ENCODE measurements at places on chromosomes 7 and 10. TPM values are rescaled to one million over a fixed set of nuclear protein-coding genes. Genes with fewer than 3 reads are reported as not detected.

- H3K4me1 ChIP-seq = no peaks in the 10 kb centered on the region
- no peak for DNase-seq
- H3K27ac ChIP-seq = no peak overlapping the region
- no peaks in the 10 kb centered on the region for H3K27me3 ChIP-seq
- no peaks in the 10 kb centered on the region for H3K36me3 ChIP-seq
- H3K4me3 ChIP-seq = no peak overlapping the region
Observed at GRCh38 chr10:118729641-118730258, 25.0 kb downstream of the CACUL1 start.

GRCh38 chr7:133481676-133482075 is 228.8 kb downstream of the EXOC4 start:
- no peaks in the 10 kb centered on the region for H3K36me3 ChIP-seq
- H3K27me3 ChIP-seq = no peaks in the 10 kb centered on the region
- H3K4me1 ChIP-seq = no peaks in the 10 kb centered on the region
- no peak overlapping the region for H3K4me3 ChIP-seq

DNA sequence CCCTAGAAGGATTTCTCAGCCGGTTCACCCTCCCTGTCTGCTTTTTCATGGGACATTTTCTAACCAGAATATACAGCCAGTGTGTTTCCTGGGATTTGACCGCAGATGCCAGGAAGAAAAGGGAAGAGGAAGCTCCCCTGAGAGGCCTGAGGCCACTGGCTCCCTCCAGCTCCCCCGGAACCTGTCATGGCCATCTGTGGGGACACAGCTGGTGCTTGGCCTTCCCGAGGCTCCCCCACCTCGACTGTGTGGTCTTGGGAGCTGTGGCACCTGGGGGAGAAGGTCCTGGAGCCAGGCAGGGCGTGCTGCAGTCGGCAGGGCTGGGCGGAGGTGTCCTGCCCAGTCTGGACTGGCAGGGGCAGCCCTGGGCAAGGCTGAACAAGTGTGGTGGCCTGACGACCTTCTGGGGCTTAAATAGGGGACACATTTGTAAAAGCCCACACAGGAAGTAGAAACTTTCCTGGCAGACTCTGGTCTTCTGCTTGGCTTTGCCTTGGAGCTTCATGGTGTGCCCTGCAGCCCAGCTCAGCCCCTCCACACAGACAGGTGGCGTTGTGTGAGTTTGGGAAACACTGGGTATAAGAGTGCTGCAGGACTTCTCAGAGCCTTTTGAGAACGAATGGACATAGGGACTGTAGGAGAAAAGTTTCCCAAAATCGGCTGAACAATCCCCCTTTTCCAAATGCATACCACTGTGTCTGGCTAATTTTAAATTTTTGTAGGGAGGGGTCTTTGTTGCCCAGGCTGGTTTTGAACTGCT is 6.8 kb downstream of the BRI3 start:
- DNase-seq = no peak
- H3K36me3 ChIP-seq = no peaks in the 10 kb centered on the region
- no peak overlapping the region for H3K4me3 ChIP-seq

DNA sequence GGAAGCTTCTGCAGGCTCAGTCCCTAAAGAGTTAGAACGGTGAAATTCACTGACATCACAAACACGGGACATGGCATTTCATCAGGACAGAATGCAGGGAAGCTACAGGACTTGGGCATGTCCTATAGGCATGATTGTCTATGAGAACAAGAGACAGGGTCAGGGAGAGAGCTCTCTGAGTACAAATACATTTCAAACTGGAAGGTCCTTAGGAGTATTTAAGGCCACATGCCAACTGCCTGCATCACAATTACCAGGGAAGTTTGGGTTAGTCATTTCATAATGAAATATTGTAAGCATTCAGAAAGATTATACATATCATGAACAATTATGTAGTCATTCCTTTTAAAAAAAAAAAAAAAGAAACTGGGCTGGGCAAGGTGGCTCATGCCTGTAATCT is 71.3 kb downstream of the CREB3L2 start:
- no peak for DNase-seq
- no peaks in the 10 kb centered on the region for H3K36me3 ChIP-seq
- H3K27me3 ChIP-seq = no peaks in the 10 kb centered on the region
- no peak overlapping the region for H3K27ac ChIP-seq
- no peaks in the 10 kb centered on the region for H3K4me1 ChIP-seq

DNA sequence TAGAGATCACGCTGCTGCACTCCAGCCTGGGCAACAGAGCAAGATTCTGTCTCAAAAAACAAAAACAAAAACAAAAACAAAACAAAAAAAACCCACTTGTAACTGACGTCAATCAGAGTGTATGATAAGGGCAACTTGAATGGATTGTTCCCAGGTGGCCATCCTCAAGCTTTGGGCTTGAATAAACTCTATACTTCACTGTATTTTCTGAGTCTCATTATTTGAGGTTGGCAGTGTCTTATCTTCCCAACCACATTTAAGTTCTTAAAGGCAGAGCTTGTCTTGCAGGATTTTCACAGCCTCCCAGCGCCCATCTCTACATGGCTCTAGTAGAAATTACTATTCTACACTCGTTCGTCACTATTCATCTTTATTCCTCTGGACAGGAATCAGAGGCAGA is 5.1 kb upstream of the OAT start:
- no peak overlapping the region for H3K27ac ChIP-seq
- H3K4me3 ChIP-seq = no peak overlapping the region
- DNase-seq = no peak

GRCh38 chr10:63206997-63207811 is 74.1 kb downstream of the NRBF2 start:
- no peak for DNase-seq
- peaks cover 37% of the 10 kb centered on the region for H3K4me1 ChIP-seq
- no peak overlapping the region for H3K4me3 ChIP-seq
- peak overlapping the region; percentile 70 for H3K27ac ChIP-seq
- H3K36me3 ChIP-seq = peaks cover 4% of the 10 kb centered on the region

DNA sequence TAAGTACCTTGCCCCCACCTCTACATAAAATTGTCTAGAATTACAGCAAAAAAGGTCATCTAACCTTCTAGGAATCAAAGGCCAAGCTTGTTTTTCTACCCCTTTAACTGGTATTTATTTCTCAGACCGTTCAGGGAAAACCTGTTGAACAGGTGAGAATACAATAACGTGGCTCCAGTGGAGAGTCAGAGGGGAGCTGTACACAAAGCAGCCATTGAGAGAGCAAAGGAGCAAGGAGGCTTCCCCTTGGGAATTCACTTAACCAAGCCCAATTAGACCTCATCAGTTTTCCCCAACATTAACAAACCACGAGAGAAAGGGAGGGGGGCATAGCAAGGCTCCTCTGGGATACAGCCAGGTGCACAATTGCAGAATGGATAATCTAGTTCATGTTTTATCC is 101.9 kb downstream of the ELMO1 start:
- peak; percentile 28 for DNase-seq
- peaks cover 31% of the 10 kb centered on the region for H3K4me1 ChIP-seq
- H3K4me3 ChIP-seq = no peak overlapping the region
- H3K27me3 ChIP-seq = no peaks in the 10 kb centered on the region
- H3K27ac ChIP-seq = no peak overlapping the region

- H3K36me3 ChIP-seq = no peaks in the 10 kb centered on the region
- no peaks in the 10 kb centered on the region for H3K27me3 ChIP-seq
- no peak overlapping the region for H3K27ac ChIP-seq
- no peak for DNase-seq
Observed at GRCh38 chr10:12644380-12645144, 295.2 kb downstream of the CAMK1D start.

DNA sequence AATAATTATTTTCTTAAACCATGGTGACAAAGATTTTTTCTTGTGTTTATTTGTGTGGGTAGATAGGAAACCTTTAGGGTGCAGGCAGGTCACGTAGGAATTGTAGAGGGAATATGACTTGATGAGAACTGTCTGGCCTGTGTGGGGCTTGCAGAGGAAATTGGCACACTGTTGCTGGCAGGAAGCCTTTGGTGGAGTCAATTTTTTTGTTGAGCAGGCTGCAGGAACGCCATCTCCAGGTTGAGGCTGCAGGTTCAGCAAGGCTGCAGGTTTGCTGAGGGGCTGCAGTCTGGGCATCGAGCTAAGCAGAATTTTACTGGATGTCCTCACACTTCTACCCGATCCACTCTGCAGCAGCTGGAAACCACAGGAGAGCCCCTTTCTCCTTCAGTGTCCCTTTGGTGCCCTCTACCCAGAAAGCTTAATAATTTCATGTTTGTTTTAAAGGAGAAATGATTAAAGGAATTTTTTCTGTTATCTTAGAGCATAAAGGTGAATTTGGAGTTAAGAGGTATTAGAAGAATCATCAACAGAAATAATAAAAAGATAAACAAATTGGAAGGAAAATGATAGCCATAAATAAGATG is 37.0 kb downstream of the TBC1D12 start:
- H3K4me3 ChIP-seq = no peak overlapping the region
- no peak for DNase-seq
- H3K4me1 ChIP-seq = no peaks in the 10 kb centered on the region
- H3K27ac ChIP-seq = no peak overlapping the region
- no peaks in the 10 kb centered on the region for H3K27me3 ChIP-seq
- no peaks in the 10 kb centered on the region for H3K36me3 ChIP-seq

DNA sequence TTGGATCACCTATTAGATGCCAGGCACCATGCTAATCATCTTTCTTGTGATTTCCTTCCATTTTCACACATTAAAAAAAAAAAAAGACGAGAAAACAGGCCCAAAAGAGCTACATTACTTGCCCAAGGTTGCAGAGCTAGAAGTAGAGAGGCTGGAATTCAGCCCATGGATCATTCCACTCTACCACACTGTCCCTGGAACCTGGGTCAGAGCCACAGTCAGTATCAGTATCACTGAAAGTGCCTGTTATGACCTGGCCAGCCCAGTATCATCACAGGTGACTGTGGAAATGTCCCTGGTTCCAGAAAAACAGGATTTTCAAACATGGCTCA is 3.3 kb upstream of the FLNC start:
- H3K27ac ChIP-seq = no peak overlapping the region
- no peak overlapping the region for H3K4me3 ChIP-seq
- no peaks in the 10 kb centered on the region for H3K36me3 ChIP-seq
- peaks cover 19% of the 10 kb centered on the region for H3K27me3 ChIP-seq
- no peak for DNase-seq

DNA sequence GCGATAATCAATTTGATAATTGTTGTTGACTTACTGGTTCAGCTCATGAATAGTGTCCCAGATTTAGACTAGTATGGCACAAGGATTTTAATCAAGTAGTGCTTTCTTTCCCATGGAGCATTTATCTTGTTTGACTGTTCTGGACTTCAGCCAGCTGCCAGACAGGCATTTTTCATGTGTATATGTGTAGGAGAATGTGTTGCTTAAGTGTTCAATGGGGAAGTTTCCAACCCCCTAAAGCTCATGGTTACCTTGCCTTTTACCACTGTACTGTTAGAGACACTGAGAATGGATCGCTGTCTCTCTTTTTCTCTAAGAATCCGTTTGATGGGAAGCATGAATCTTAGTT is 103.9 kb downstream of the LRRC4 start:
- H3K27me3 ChIP-seq = no peaks in the 10 kb centered on the region
- no peaks in the 10 kb centered on the region for H3K36me3 ChIP-seq
- DNase-seq = no peak
- no peak overlapping the region for H3K27ac ChIP-seq

DNA sequence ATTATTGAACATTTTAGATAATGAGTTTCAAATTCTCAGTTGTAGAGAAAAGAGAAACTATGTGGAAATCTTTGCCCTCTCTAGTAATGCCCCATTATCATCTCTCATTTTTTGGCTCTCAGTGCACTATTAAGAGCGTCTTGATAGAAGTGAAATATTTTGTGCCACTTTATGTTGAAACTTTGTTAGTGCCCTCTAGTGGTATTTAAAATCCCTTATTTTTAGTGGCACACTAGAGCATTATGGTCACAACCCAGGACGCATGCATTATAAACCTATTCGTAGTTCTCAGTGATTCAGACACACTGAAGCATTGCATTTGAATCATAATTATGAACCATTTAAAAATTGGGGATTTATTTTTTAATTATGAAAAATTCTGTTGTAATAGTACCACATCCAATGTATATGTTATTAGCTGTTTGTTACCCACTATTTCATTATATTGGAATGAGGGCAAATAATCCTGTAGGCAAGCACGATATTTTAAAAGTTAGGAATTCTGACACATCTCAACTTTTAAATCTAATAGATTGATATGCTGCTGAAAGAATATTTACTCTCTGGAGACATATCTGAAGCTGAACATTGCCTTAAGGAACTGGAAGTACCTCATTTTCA is 21.9 kb downstream of the PDCD4 start:
- no peaks in the 10 kb centered on the region for H3K4me1 ChIP-seq
- DNase-seq = peak; percentile 48
- H3K27ac ChIP-seq = no peak overlapping the region
- no peaks in the 10 kb centered on the region for H3K27me3 ChIP-seq
- peaks cover 28% of the 10 kb centered on the region for H3K36me3 ChIP-seq

GRCh38 chr10:117541909-117542705 is 439 bp upstream of the EMX2 start:
- peaks cover 41% of the 10 kb centered on the region for H3K4me1 ChIP-seq
- no peaks in the 10 kb centered on the region for H3K36me3 ChIP-seq
- H3K27me3 ChIP-seq = peaks cover 98% of the 10 kb centered on the region
- DNase-seq = peak; percentile 96

Gene TMEM213
- not detected for total RNA-seq

Gene MYL10
- total RNA-seq = not detected

All from neural progenitor cell (in vitro differentiated cells).